ENCODE measurements at places on chromosomes 5 and 9. TPM values are rescaled to one million over a fixed set of nuclear protein-coding genes. Genes with fewer than 3 reads are reported as not detected.
A peak's percentile ranks its signal among the peaks of the same experiment; 100 is the strongest.

Gene SLC2A6
- 36.0 TPM for total RNA-seq

Gene IFNA21
- total RNA-seq: not detected

Gene TCF7
- total RNA-seq: 0.07 TPM

Gene SUSD3
- total RNA-seq: 0.39 TPM

Gene LRRC26
- not detected for total RNA-seq

Gene MAMDC2
- total RNA-seq: 26.4 TPM

Gene TXNDC8
- total RNA-seq: not detected

Gene NEK6
- 37.5 TPM for total RNA-seq

Gene MEGF10
- 0.92 TPM for total RNA-seq

Gene SIT1
- total RNA-seq: not detected

Gene CREBRF
- 11.3 TPM for total RNA-seq

Gene KIAA0825
- total RNA-seq: 0.99 TPM

- no peak for DNase-seq
These were observed 12.6 kb upstream of the TNIP1 start for GRCh38 chr5:151093476-151093889.

DNA sequence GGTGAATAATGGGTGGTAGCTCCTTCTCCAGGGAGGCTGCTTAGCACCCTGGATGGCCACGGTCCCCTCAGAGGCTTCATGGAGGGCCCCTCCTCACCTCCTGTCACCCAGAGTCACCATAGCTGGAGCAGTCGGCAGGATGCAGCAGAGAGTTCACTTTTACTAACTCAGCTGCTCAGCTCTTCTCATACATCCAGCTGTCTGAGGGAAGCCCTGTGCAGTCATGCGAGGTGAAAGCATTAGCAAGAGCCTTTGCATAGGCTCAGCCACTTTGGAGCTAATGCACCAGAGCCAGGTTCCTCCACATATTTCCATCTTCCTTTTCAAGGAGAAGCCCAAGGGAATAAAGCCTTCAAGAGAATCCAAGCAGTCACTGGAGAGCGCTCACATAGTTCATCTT lies 499.2 kb downstream of the BNC2 start:
- no peak for DNase-seq

- DNase-seq: no peak
These were observed at the start of gene FGF10 for GRCh38 chr5:44389090-44389822. Gene FGF10, minus strand, starts transcription at chr5:44389420. Its CDS starts 738 bp downstream, at chr5:44388682.

DNA sequence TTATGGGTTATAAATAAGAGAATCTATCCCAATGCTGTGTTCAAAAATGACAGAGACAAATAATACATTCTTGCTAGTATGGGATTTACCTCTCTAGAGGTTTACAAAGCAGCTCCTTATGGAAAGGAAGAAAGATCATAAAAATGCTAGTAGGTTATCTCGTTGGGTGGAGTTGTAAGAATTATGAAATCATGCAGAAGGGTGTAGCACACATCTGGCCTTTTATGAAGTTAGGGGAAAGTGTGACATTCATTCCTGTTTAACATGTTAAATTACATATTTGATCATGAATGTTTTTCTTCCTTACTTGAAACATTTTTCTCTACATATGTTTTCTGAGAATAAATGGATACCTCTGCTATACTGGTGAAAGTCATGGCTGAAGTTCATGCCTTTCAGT lies 414.2 kb downstream of the SH3GL2 start:
- no peak for DNase-seq

DNA sequence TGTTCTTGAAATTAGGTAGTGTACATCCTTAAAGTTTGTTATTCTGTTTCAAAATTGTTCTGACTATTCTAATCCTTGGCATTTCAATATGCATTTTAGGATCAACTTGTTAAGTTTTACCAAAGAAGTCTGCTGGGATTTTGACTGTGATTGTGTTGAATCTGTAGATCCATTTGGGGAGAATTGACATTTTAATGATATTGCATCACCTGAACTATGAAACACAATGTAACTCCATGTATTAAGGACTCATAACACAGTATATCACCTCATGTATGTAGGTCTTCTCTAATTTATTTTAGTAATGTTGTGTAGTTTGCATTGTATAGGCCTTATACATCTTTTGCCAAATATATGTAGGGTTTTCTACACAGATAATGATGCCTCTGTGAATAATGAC lies 77.8 kb downstream of the RALGPS1 start:
- DNase-seq: no peak

DNA sequence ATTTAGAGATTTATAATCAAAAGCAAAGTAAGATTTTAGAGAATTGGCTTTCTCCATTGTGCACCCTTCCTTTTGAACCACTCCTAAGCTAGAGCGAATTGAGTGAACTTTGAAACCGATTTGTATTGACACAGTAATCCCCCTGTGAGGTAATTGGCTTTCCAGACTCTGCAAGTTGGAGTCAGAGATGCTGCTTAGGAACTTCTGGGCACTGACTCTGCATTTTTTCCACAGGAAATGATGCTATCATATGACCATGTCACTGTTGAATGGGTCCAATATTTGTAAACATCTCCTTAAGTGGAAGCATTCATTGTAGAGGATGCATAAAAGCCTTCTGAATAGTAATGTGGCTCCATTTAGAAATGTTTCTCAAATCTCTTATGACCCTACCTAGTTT lies 394.4 kb upstream of the ZNF608 start:
- DNase-seq: peak; percentile 65

DNA sequence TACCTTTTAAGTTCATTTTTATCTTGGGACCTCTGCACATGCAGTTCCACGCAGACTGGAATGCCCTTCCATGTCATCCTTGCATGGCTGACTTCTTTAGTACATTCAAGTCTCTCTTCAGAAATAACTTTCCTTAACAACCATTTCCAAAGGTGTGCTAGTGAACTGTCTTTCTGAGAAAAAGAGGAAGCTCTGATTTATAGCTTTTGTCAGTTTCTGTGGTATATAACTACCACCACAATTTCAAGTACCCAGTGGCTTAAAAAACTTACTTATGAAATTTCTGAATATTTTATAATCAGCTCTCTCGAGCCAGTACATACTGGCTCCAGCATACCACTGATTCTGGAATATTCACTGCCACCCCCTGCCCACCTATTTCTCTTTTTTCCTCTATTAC lies 1613.8 kb downstream of the MAT2B start:
- no peak for DNase-seq

DNA sequence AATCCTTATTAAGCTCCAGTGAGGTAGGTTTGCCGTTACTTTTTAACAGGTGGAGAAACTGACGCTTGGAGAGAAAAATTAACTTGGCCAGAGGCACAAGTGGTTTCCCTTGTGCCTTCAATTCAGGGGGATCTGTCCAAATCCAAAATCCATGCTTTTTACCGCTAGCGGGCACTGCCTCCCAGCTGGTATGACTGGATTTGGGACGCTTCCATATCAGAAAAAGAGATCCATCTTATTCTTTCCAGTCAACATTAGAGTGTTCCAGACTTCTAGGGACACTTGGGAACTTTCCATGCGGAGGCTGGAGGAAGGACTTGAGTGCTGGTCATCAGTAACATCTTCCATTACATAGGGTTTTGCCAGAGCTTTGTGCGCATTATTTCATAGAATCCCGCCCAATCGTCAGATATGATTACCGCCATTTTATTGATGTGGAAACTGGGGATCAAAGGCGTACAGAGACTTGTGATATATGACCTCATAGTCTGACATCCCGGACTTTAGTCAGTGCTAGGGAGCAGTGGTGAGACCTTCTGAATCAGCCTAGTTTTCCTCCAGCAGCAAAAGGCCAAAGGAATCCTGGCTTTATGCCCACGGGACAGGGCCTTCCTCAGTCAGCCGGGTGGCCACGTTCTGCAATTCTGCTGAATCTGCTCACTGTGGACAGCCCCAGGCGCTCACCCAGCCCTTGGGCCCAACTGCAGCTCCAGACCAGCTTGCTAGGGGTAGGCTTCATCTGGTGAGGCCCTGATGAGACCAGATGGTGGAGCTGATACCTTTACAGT lies 1.1 kb upstream of the GNPDA1 start:
- DNase-seq: peak; percentile 46

GRCh38 chr5:40495237-40495635 lies 184.5 kb upstream of the PTGER4 start:
- no peak for DNase-seq

DNA sequence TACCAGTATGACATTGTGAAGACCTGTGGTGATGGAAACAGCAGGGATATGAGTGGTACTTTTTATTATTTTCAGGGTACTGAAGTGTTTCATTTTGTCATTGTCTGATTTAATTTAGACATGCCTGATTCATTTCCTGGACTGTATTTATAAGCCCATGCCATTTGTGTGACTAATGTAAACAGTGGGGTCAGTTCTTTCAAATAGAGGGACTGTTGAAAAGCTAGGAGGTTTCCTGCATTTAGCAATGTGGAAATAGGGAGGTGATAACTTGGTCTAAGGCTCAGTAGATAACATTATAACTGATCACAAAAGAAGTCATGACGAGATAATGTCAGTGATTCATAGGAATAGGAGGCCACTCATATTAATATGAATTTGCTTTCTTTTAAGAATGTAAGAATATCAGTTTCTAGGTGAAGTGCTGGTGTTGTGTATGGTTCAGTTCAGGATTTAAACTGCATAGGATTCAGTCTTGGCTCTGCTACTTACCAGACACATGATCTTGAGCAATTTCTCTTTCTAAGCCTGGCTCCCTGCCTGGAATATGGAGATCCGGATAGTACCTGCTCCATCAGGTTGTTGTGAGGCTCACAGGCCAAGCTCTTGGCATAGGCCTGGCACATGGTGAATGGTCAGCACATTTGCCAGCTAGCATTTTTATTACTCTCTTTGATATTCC lies 7.5 kb downstream of the RASGRF2 start:
- DNase-seq: peak; percentile 86

- no peak for DNase-seq
These were observed 37.3 kb upstream of the FBP1 start for GRCh38 chr9:94676446-94677131.

- DNase-seq: no peak
These were observed 161.3 kb downstream of the SNCAIP start for GRCh38 chr5:122473138-122473843.

DNA sequence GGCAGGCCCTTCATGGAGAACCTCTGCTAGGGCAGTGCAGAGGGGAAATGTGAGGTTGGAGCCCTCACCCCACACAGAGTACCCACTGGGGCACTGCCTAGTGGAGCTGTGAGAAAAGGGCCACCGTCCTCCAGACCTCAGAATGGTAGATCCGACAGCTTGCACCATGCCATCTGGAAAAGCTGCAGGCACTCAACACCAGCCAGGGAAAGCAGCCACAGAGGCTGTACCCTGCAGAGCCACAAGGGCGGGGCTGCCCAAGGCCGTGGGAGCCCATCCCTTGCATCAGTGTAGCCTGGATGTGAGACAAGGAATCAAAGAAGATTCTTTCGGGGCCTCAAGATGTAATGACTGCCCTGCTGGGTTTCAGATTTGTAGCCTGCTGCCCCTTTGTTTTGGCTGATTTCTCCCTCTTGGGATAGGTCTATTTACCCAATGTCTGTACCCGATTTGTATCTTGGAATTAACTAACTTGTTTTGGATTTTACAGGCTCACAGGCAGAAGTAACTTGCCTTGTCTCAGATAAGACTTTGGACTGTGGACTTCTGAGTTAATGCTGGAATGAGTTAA lies 16.6 kb upstream of the ZDHHC11 start:
- DNase-seq: no peak

GRCh38 chr5:138775034-138775433 lies 21.8 kb downstream of the CTNNA1 start:
- no peak for DNase-seq

DNA sequence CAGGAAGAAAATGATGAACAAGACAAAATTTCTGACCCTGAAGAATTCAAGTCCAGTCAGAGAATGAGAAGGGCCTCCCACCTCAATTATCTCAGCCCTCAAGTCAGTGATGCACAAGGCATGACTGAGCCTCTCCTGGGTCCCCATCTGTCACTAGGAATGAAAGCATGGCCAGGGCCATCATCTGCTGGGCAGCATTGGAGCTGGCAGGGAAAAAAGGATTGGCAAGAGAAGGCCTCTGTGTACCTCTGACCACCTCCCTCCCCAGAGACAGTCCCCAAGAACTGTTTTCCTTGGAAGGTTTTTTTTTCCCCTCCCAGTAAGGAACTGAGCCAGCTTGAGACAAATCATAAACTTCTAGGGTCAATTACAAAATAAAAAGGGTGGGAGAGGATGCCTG lies 76.7 kb downstream of the KLHL3 start:
- DNase-seq: no peak

DNA sequence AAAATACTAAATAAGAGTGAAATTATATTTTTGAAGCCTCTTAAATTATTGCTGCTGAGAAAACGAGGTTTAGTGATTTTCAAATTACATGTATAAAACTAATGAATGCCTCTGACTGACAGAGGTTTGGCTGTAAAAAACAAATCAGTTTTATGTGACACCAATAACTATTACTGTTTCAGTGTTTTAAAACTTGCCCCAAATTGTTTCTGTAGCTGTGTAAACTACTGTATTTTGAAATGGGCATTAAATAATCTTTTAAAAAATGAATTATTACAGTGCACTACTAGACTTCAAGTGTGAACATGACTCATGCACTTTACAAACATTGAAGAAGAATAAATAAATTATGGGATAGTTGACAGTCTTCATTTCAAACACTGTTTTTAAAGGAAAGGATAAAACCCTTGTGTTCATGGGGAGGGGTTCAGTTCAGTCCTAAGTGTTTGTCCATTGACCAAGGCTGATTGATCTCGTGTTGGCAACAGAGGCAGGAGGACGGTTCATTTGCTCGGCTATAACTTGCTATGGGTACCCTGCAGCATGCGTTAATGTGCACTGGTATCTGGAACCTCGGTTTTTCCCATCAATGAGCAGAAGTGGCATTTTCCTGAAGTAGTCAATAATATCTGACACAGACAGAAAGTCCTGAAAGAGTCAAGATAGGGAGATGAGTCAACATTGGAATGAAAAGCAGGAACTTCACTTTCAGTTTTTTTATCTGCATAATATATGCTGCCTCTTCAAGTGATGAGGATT lies 15.6 kb downstream of the C5orf58 start:
- no peak for DNase-seq

GRCh38 chr5:96087939-96088338 lies 126.3 kb upstream of the ELL2 start:
- no peak for DNase-seq

- DNase-seq: no peak
These were observed 10.4 kb downstream of the TRIM14 start for GRCh38 chr9:98108531-98109031.

GRCh38 chr5:14848385-14848784 lies 23.2 kb downstream of the ANKH start:
- DNase-seq: no peak

GRCh38 chr5:134394932-134395331 lies 16.7 kb downstream of the CDKN2AIPNL start:
- no peak for DNase-seq

- DNase-seq: no peak
These were observed 42.8 kb downstream of the CAMSAP1 start for GRCh38 chr9:135864447-135865049.

- DNase-seq: no peak
These were observed 252.8 kb downstream of the ROR2 start for GRCh38 chr9:91697201-91697600.

Data from pulmonary artery endothelial cell (primary cell).